A549 (cell line): ENCODE measurements at places on chromosomes 7 and 10.

GRCh38 chr7:15558756-15559155, 3.1 kb downstream of the AGMO start:
- no peak for DNase-seq

DNA sequence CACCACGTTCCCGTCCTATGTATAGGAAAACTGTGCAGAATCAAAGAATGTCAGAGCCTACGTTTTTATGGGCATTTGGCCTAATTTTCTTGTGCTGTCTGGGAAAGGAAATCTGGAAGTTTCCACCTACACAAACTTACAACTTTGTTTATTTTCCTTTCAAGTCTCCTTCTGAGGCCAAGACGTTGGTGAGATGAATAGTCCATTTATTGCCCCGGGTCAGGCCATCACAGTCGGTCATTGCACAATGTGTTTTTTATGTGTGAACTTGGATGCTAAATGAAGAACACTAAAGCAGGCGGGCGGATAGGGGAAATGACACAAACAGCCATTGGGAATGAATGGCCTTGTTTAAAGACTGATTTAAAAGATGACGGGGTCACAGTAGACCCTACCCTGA, 38.6 kb downstream of the TRIL start:
- no peak for DNase-seq

- DNase-seq, result no peak
Observed at GRCh38 chr10:69957241-69957885, 95.3 kb upstream of the MACROH2A2 start.

DNA sequence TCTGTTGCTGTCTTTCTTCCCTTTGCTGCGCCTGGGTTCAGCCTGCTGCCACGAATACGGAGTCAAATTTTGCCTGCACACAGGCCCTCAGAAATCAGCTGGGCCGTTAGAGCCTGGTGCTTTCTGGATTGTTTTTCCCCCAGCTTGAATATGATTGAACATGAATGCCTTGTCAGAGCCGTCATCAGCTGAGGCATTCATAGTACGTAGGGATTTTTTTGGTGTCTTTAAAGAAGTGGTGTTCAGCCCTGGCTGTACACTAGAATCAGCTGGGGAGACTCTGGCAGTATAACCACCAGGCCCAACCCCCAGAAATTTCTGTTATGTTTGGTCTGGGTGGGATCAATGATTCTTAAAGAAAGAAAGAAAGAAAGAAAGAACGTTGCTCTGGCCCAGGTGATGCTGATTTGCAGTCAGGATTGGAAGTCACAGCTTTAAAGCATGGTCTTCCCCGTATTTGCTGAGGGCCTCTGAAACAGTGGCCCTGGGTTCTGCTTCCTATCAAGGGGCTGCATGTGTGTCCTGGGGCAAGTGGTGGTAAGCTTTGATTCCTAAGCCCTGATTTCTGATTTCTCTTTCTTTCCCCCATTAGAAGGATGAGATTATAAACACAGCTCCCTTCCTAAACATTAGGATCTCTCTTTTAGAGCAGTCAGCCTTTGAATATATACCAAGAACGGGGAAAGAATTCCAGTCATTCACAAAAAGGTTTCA, 24.7 kb downstream of the NUB1 start:
- DNase-seq, result no peak

- DNase-seq, result no peak
Observed at GRCh38 chr7:2713370-2713769, 25.4 kb downstream of the AMZ1 start.

DNA sequence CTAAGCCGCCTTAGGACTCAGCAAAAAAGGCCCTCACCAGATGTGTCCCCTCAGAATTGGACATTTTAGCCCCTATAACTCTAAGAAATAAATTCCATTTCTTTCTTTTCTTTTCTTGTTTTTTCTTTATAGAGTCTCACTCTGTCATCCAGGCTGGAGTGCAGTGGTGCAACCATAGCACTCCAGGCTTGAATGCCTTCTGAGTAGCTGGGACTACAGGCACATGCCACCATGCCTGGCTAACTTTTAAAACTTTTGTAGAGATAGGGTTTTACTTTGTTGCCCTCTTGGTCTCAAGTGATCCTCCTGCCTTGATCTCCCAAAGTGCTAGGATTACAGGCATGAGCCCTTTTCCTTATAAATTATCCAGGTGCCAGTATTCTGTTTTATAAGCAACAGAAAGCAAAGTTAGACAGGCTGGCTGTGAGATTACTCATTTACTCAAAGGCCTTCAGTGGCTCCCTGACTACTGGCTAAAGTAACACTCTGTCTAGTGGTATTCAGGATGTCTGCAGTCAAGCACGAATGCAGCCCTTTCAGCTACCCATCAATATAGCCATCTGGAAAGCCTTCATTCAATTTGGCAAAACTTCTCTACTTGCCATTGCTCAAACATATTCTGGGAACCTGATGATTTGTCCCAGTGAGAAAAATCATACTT, 128.6 kb downstream of the ICA1 start:
- DNase-seq, result no peak

DNA sequence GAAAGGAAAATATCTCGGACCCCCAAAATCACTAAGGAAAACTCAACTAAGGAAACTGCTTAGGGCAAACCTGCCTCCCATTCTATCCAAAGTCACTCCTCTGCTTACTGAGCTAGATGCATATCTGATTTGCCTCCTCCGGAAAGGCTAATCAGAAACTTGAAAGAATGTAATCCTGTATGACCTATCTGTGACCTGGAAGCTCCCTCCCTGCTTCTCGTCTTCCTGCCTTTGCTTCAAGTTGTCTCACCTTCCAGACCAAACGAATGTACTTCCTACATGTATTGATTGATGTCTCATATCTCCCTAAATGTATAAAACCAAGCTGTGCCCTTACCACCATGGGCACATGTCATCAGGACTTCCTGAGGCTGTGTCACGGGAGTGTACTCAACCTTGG, 58.1 kb upstream of the SEC61G start:
- no peak for DNase-seq

- DNase-seq, result no peak
Observed at GRCh38 chr7:27737616-27738015, 2.3 kb upstream of the TAX1BP1 start.

DNA sequence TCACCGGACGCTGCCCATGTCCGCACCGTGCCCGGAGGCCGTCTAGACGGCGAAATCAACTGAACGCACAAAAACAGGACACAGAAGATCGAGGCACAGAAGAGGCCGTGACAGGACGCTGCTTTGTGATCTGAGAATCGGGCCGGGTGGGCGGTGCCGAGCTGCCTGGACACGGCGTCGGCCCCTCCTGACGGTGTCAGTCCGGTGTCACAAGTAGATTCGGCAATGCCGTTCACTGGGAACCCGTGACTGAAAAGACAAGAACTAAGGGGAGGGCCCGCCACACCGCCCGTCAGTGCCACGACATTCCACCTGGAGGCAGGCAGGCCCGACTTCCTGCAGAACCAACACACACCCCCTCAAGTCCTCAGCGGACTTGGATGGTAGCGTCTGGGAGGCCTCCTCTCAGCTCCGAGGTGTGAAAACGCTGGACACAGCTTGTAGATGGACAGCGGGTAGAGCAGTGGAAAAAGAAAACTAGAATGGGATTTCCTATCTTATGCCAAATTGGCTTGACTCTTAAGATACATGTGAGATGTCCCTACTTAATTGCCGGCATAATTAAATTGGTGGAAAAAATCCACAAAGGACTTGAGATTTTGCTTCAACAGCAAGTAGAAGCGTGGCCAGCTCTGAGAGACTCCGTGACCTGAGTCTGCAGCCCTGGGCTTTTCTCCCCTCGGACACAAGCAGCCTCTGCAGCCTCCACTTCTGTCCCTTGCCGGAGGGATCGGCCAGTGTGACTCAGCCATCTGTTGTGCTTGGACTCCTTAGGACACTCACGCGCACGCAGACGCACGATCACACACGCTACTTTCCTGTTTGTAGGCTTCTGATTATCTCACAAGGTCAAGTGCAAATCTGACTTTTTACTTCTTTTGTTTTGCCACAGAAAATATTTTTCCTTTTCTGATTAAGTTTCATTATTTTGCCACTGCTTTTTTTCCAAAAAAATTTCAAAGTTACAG, 269.0 kb downstream of the DIP2C start:
- no peak for DNase-seq

DNA sequence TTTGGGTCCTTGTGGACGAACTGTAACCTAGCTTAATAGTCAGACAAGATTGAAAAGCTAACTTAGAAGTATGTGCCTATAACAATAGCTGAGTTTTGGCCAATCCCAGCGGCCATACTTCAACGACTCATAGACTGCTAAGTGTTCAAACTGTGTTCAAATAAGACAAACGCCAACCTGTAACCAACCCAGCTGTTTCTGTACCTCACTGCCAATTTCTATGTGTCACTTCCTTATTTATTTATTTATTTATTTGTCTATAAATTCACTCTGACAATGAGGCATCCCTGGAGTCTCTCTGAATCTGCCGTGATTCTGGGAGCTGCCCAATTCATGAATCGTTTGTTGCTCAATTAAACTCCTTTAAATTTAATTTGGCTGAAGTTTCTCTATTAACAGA, 21.7 kb downstream of the ST8SIA6 start:
- DNase-seq, result no peak

DNA sequence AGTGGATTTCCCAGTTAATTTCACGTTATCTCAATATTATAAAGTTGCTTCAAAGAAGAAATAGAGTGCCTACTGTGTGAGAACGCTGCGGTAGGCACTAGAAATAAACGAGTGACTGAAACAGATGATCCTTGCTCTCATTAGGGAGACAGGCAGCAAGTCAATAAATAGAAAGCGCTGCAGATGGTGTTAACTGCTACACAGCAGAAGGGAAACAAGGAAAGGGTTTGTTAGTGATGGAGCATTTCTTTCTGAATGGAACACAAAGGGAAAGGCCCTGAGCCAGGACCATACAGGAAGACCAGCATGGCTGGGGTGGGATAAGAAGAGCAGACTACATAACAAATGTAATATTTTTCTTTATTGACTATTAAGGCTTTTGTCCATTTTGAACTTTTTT, 235.2 kb downstream of the MALRD1 start:
- DNase-seq, result no peak

- no peak for DNase-seq
Observed at GRCh38 chr10:129402459-129402858, 64.6 kb upstream of the MGMT start.

- no peak for DNase-seq
Observed at GRCh38 chr7:131431289-131431688, 103.6 kb downstream of the MKLN1 start.
